ENCODE measurements at places on chromosomes 5 and 9.

DNA sequence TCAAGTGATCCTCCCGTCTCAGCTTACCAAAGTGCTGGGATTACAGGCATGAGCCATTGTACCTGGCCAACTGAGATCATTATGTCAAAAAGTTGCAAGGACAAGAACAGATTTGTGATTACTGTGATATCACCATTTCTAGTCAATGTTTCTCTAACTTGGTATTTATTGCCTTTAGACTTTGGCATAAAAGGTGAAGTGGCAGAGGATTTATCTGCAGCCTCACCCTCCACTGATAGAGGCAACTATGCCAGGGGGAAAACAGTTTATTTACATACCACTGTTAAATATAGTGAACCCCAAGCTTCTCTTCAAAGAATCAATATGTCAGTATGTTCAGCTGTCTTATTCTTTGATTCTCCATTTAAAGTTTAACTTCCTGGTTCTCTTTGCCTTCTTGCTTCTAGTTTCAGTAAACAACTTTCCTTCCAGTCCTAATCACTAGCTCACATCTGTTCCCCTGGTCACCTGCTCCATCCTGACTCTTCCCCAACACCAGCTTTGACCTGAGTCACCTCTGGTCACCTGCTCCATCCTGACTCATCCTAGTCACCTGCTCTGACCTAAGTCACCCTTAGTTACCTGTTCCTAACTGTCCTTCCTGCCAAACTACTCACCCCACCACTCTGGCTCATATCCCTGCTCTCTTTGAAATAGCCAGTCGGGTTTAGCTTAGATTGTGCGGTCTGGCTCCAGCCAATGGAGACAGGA, 29.9 kb downstream of the SEMA6A start:
- no peak for DNase-seq

- DNase-seq, result no peak
Observed at GRCh38 chr5:149671544-149671943, 58.6 kb upstream of the PPARGC1B start.

DNA sequence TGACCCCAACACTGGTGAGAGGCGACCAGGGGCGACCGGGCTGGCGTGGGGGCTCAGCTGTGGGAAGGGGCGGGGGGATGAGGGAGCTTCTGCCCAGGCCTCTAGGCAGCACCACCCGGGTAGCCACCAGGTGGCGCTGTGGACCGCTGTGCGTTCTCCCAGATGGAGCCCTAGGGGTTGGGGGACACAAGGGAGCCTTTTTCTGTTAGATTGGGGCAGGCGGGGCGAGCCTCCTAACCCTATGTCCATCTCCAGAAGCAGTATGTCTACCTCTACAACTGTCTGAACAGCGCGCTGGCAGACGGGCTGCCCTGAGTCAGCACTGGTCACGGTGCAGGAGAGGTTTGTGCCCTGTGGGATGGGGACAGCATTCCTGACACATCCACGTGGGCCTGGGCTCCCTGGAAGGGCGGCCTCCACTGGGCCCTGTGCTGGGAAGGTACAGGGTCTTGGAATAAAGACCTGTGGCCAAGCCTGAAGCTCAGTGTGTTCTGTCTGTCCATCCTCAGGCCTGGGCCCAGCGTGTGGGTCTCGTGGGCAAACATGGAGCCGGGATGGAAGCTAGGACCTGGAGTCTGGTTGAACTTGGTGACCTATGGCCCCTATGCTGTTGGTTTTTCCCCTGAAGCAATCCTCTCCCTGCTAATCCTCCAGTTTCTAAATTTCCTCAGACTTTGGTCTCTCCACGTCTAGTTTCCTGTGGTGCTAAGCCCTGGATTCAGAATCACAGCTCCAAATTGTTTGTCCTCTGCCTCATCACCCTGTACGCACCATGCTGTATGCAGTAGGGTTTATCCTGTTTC, 23.1 kb upstream of the SPTLC1 start:
- peak; percentile 78 for DNase-seq

GRCh38 chr5:66788556-66788955, 192.4 kb downstream of the MAST4 start:
- DNase-seq, result no peak

- DNase-seq, result no peak
Observed at GRCh38 chr5:71456362-71456743, 902 bp downstream of the BDP1 start.

DNA sequence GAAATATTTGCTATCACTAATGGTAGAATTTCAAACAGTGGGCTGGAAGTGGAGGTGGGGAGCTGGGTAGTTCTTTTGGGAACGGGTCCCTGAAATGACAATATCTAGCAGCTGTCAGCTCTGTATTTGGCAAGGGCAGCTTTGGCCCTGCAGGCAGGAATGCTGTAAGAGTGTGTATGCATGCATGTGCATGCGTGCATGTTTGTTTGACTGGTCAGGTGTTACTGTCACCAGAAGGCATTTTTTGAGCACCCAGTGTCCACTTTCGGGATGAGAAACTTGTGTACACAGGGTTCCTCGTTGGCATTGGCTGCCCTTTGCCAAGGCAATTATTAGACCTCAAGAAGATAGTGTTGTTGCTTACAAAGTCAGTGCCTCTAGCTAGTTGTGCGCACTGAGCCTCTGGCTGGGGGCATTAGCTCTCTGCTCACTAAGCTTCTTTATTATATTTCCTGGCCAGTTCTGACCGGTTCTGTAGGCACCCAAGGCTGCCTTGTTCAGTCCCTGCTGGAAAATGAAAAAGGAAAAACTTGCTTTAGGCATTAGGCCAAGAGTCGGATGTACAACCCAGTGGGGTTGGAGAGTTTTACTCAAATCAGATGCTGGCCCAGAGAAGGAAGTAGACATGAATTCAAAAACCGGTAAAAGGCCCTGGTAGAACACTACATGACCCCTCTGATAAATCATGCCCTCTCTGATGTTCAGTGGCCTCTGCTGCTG, 2.0 kb downstream of the CYFIP2 start:
- DNase-seq, result no peak

DNA sequence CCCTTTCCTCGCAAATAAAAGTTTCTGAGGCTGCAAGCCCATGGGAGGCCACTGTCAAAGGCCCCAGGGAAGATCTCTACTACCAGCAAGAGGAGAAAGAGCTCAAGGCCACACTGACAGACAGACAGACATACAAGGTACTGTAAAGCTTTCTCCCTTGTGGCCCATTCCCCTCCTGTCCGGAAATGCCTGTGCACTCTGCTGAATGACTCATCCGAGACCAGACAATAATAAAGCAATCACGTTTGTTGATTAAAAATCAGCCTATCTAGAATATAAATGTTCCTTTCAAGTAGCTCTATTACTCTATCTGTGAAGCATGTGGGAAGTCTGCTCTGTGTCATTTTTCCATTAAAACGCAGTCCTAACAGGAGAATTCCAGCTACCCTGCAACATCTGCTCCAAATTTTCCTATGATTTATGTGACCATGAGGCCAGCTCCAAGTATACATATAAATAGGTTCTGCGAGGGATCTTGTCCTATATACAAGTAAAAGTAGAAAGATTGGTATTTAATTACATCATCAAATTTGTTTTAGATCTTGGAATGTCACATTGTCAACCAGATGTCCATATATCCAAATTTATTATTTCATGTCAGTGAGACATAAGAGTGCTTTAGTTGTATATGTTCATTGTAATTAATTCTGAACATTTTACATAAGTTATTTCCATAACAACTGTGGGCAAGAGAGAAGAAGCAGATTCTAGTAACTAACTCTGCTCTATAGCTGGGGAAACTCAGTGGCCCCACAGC, 34.7 kb upstream of the TGFBI start:
- no peak for DNase-seq

GRCh38 chr9:109319626-109320241, 1.1 kb downstream of the EPB41L4B start:
- peak; percentile 11 for DNase-seq

- DNase-seq, result no peak
Observed at GRCh38 chr9:32350682-32351081, 33.8 kb upstream of the ACO1 start.
